ENCODE measurements at places on chromosomes 1 and 21.

- DNase-seq = no peak
These were observed 46.9 kb downstream of the CD34 start for GRCh38 chr1:207863893-207864535.

DNA sequence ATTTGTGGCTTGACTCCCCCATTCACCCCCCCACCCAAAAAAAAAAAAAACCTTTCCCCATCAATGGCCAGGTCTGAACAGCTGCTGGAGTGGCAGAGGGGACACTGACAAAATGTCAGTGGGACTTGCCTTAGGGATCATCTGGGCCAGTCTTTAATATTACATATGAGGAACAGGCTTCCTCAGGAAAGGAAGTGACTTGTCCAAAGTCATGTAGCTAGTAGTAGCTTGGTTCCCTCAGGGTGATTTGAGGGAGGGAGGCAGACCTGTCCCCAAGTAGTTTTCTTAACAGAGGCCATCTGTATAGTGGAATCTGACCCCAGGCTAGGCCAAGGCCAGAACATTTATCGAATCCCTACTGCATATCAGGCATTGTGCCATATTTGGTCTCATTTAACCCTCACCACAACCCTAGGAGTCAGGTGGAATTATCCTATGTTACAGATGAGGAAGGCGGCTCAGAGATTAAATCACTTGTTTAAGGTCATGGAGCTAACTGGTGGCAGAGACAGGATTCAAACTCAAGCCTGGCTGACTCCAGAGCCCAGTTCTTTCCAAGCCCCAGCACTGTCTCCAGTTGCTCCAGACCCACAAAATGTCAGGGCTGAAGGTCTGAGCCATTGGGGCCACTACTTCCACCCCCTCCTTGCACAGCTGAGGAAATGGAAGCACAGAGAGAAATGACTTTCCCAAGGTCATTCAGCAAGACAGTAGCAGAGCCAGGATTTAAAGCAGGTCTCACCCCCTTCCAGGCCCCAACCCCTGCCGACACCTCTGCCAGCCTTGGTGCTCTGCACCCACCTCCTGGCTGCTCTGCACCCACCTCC lies 10.4 kb downstream of the ZBTB7B start:
- no peak for DNase-seq

GRCh38 chr1:228782662-228783417 lies 47.6 kb downstream of the RHOU start:
- DNase-seq = no peak

DNA sequence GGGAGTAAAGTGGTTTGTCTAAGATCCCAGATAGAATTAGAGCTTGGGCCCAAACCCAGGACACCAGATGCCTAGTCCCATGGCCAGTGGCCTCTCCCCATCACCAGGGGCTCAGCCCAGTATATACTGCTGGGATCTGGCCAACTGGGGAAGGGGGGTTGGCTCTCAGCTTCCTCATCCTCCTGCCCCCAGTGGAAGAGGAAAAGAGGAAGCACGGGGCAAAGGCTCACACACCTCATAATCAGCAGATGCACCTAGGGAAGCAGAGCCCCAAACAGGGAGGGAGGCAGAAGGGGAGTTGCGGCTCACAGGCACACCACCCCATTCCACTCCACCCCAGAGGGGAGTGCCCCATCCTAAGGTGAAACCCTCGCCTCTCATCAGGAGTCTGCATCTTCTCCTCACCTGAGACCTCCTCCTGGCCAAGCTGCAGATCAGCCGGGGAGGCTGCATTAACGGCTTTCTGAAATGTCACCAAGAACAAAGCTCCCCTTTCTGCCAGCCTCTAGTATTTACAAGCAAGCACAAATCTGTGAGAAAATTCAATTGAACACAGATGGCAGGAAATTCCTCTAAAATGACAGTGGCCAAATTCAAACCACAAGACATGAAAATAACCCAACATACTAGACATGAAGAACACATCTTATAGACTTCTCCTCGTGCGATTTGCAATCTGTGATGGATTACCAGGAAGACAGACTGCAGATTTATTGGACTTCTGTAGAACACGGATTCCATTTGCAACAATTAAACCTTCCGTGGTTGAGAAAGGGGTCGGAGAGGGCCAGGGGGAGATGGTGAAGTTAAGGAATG lies 82.8 kb downstream of the GLIS1 start:
- no peak for DNase-seq

GRCh38 chr1:147549526-147549925 lies 8.2 kb downstream of the BCL9 start:
- no peak for DNase-seq

DNA sequence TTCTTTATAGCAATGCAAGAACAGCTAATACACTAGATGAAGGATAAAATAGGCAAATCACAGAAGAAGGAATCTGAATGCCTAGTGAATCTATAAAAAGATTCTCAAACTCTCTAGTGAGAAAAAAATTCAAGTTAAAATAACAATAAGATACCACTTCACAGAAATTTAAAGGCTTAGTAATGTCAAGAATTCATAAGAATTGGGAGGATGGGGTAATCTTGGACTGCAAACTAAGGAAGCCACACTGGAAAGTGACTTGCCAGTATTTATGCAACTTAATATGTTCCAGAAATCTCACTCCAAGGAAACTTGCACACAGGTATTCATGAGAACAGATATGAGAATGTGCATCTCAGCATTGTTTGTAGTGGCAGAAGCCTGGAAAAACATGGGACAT lies 38.9 kb upstream of the PRRC2C start:
- no peak for DNase-seq

GRCh38 chr1:16162163-16162822 lies 6.4 kb upstream of the EPHA2 start:
- DNase-seq = no peak

DNA sequence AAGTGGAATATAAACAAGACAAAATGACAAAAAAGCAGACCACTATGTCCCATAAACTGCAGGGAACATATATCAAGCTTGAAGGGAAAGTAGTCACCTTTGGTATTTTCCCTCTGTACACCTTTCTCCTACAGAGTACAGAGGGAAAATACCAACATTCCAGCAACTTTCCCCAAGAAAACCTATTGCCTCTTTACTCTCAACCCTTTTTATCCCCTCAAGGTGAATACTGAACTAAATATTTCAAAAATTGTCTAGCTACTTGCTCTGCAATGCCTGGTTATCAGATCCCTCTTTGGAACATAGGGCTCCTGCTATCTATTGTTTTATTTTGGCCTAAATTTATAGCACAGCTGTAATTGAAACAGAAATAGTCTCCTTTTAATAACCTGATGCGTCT lies 15.8 kb downstream of the CTXND2 start:
- no peak for DNase-seq

DNA sequence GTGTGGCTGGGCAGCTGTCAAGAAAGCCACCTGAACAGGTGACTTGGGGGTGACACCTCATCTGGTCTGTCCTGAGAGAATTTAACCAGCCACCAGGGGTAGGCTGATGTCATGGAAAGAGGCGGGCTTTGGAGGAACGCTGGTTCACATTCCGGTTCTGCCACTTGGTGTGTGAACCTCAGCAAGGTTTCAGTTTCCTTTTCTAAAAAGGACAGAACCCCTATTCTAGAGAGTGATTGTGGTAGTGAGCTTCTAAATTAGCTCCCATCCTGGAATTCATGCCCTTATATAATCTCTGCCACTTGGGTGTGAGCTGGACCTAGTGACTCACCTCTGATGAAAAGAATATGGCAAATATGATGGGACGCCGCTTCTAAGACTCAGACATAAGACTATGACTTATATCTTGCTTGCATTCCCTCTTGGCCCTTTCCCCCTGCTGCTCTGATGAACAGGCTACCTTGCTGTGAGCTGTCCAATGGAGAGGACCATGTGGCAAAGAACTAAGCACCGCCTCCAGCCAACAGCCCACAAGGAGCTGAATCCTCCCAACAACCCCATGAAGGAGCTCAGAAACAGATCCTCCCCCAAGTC lies 332.1 kb downstream of the RRAGC start:
- DNase-seq = peak; percentile 37

- no peak for DNase-seq
These were observed 8.1 kb downstream of the ADPRS start for GRCh38 chr1:36096500-36097432.

DNA sequence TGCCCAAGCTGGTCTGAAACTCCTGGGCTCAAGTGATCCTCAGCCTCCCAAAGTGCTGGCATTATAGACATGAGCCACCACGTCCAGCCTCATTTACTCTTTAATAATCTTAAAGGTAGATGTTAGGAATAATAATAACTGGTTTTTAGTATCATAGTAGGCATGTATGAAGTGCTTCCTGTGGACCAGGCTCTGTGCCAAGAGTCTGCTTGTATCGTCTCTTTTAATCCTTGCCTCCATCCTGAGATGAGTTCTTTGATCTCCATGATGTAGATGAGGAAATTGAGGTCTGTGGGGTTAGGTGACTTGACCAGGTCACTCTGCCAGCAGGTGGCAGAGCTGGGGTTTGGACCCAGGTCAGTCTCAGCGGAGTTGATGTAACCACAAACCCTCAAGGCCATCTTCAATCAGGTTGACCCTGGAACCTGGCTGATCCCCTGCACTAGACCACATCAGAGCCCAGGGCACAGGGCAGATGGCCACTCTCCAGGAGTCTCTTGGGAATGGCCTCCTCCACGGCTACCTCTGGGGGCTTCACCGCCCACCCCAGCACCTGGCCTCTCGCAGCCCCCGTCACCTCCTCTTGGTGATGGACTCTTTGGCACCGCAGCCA lies 11.3 kb downstream of the EFHD2 start:
- DNase-seq = no peak

- DNase-seq = no peak
These were observed 18.6 kb upstream of the C1orf105 start for GRCh38 chr1:172401892-172402291.

DNA sequence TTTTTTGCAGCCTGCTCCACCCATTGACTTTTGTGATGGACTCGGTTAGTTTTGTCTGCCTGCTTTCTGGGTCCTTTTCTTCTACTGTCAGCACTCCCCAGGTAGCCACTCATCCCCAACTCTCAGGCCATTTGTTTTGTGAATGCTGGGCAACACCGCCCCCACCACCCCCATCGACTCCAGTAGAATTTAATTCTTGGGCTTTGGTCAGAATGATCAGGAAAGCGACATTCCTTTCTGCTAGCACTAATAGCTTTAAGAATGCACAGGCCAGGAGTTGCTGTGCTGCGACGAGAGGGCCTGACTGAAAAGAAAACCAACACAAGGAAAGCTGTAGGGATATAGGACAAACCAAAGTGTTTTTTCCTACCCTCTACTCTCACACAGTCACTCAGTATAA lies 144.4 kb downstream of the CDC7 start:
- no peak for DNase-seq

DNA sequence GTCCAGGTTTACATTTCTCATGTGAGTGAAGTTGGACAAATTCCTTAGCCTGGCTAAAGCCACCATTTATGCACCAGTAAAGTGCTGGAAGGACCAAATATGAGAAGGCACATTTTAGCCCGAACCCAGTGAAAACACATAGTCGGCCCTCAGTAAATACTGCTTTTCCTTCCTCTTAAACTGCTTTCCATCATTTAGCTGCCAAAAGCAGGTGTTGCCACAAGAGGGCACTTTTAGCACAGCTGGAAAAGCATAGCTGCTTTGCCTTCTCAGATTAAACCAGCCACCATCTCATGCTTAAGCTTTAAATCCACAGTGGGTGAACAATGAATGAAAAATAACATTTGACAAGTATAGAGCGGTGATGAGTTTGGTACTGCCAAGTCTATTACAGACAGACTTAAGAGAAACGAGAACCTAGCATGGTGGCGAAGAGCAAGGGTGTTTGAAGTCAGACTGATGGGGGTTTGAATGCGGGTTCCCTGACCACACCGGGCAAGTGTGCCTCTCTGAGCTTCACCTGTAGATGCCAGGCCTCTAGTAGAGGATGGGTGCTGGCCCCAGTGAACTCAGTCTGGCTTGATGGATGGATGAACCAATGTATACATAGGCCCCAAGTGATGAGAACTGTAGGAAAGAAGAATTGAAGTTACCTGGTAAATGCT lies 57.8 kb downstream of the SLC35D1 start:
- peak; percentile 45 for DNase-seq

DNA sequence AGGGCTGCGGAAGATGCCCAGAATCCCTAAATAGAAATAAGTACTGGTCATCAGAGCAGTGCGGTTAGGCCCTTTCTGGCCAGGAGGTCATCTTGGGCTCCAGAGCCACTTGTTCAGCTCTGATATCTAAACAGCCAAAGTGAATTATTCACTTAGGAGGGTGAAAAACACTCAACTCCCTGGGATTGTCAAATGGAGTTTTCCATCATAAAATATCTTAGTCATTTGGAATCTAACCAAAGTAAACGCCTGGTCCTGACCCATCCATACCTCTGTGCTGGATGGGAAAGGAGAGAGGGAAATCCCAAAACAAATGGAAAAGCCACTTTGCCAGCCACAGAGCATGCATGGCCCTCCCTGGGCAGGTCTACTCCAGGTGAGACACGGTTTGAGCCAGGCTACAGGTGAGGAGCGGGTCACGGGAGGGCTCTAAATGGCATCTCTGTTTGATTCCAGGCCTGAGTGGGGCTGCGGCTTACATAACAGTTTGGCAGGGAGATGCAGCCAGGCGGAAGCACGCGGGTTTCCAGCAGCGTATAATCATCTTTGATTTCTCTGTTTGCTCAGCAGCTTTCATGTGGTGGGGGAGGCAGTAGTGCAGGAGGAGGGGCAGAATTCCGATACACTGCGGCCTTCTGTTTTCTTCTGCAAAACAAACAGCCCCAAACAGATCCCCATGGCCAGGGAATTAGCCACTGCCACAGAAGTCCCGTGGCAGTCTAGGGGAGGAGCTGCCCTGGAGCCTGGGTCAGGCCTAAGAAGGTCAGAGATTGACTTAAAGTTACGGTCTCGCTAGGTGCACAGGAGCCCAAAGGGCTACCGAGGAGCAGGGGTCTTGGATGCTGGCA lies 59.1 kb upstream of the ZNF648 start:
- no peak for DNase-seq

DNA sequence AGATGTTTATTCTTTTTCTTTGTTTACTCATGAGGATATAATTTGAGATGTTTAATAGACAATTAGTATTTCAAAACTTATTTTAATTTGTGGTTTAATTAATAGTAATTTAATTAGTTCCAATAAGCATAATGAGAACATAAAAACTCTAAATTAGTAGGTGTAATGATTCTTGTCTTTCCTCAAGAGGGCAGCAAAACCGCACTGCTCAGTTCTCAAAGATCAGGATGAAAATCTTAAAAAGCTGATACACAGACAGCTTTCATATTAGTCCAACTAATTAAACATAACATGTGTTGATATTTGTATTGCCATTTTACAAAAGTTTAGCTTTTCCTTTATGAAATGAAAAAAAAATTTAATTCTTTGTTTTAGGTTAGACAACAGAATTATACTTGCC lies 106.7 kb upstream of the C21orf91 start:
- DNase-seq = no peak

- no peak for DNase-seq
These were observed 42.9 kb downstream of the NFIA start for GRCh38 chr1:61125263-61125662.

DNA sequence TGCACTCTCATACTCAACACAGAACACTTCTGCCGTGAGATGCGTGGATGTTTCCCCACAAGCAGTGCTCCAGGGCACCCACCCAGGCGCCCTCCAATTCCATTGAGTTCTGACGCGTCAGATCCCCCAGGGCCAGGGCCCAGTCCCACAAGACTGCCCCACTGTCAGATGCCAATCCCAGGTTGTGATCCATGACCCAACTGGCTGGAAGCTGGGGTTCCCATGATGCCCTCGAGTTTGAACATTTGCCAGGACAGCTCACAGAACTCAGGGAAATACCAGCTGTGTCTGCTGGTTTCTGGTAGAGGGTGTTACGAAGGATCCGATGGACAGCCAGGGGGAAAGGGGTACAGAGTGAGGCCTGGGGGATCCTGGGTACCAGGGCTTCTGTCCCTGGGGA lies 58.4 kb downstream of the AGPAT3 start:
- no peak for DNase-seq

GRCh38 chr1:159890390-159890789 lies 9.6 kb downstream of the CFAP45 start:
- no peak for DNase-seq

- no peak for DNase-seq
These were observed 134.9 kb upstream of the NRIP1 start for GRCh38 chr21:15199414-15200383.
